D341Med (cell line): ENCODE measurements at places on chromosomes 1 and 21.
A peak's percentile ranks its signal among the peaks of the same experiment; 100 is the strongest.

- peak; percentile 52 for DNase-seq
These were observed 16.0 kb upstream of the ZBTB8B start for GRCh38 chr1:32448773-32449456.

DNA sequence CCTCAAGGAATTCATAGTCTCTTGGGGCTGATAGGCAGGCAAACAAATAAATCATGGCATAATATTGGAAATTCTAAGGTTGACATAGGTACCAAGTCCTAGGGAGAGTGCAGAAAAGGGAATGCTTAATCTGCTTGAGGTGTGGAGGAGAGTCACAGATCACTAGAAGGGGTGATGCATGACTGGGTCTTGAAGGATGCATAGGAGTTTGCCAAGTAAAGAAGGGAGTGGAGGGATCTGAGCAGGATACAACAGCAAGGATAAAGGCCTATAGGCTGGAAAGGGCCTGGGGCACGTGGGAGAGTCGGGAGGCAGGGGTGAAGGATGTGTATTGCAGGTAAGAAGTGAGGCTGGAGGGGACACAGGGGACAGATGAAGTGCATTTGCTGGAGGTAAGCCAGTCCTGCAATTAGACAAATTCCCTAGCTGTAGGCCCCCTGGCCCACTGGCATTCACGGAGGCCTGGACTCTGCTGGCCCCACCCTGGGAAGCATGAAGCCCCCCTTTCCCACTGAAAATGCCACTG, 15.9 kb downstream of the IGSF21 start:
- DNase-seq: no peak

- DNase-seq: no peak
These were observed 642.7 kb upstream of the CXADR start for GRCh38 chr21:16870103-16870502.

DNA sequence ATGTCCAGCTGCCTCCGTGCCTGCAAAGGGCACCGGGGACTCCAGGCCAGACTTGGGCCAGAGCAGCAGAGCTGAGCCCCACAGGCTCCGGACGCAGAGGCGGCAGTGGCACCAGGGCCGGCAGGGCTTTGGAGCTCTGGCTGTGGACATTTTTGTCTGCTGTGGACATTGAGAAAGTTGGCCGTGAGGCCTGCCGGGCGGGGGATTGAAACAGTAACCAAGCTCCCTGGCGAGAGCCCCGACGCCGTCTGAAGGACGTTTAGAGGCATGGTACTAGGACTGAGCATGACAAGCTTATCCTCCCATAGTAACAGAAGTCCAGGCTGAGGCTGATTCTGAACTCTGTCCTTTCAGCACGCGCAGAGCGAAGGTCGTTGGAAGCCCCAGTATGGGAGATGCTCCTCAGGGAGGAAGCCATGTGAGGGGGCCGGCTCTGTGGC, 323.8 kb downstream of the AMY1C start:
- no peak for DNase-seq

GRCh38 chr21:44875316-44875700, 1.8 kb upstream of the PTTG1IP start:
- DNase-seq: no peak

- DNase-seq: no peak
These were observed 22.1 kb downstream of the MRAP start for GRCh38 chr21:32320726-32321125.

DNA sequence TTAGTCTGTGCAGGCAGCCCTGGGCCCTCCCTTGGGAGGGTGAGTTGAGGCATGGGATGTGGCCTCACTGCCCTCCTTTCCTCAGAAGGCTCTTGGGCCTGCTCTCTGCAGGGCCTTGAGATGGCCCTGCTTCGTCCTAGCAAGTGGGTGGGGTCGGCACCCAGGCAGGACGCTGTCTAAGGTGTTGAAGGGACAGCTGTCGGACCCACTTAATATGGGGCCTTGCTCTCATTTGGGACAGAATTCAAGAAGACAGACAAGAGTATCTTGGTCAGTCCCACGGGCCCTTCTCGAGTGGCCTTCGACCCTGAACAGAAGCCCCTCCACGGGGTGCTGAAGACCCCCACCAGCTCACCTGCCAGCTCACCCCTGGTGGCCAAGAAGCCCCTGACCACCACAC, 26.0 kb upstream of the PDXK start:
- peak; percentile 13 for DNase-seq

DNA sequence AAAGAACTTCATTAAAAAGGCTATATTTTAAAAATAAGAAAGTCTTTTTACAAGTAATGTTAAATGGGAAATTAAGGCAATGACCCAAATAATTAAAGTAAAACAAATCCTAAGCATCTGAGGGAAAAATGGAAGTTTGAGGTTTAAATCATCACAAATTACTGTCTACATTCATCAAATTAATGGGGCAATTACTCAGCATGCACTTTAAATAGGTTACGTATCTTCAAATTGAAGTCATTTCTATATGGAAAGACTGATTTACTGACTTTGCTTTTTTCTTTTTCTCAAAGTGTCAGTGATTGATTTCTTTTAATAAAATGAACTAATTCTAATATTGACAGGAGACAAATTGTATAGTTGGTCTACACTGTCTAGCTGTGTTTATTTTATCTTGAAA, 1452.3 kb downstream of the NCAM2 start:
- no peak for DNase-seq

GRCh38 chr1:222126052-222126451, 384.2 kb upstream of the DUSP10 start:
- DNase-seq: no peak

- DNase-seq: no peak
These were observed 69.2 kb upstream of the SSBP3 start for GRCh38 chr1:54475357-54475881.

GRCh38 chr1:210076620-210077019, 138.6 kb downstream of the SYT14 start:
- DNase-seq: no peak
